ENCODE measurements at places on chromosomes 4 and X. TPM values are rescaled to one million over a fixed set of nuclear protein-coding genes. Genes with fewer than 3 reads are reported as not detected.

PPP2R2C gene
- total RNA-seq: not detected

TLR10 gene
- 0.09 TPM for total RNA-seq

KLF3 gene
- total RNA-seq: 2.6 TPM

PASD1 gene
- total RNA-seq: not detected

UGT8 gene
- 0.63 TPM for total RNA-seq

GYPE gene
- total RNA-seq: 4.0 TPM

NOA1 gene
- 23.0 TPM for total RNA-seq

Measured in activated CD8-positive, alpha-beta memory T cell treated with anti-CD3 and anti-CD28 coated beads, Interleukin-2, amount 10 ng/mL, durations not matched to agents 7 days and 5 days (primary cell).